ENCODE measurements at places on chromosomes 6 and 20. TPM values are rescaled to one million over a fixed set of nuclear protein-coding genes. Genes with fewer than 3 reads are reported as not detected.

DNA sequence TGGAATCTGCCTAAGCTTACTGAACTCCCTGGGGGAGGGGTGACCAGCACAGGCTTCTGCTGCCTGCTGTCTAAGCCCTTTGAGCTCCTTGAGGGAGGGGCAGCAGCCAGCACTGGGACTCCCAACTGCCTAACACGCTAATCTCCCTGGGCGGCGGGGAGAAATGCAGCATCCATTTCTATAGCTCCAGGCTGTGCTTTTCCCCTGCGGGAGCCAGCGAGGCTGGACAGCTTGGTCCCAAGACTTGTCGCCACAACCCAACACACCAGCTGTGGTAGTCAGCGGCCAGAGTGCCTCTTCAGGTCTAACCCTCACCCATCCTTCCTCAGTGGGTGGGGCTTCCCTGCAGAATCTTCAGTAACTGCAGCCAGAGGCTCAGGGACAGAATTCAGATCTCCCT is 64.6 kb downstream of the VGLL2 start:
- DNase-seq, result peak; percentile 63

GRCh38 chr6:43733471-43734293 is 36.3 kb upstream of the VEGFA start:
- DNase-seq, result no peak

GRCh38 chr20:48606172-48606840 is 221.5 kb downstream of the PREX1 start:
- DNase-seq, result no peak

GRCh38 chr6:5155906-5156305 is 70.8 kb downstream of the PPP1R3G start:
- DNase-seq, result no peak

Gene LEMD2
- 60.1 TPM for total RNA-seq

DNA sequence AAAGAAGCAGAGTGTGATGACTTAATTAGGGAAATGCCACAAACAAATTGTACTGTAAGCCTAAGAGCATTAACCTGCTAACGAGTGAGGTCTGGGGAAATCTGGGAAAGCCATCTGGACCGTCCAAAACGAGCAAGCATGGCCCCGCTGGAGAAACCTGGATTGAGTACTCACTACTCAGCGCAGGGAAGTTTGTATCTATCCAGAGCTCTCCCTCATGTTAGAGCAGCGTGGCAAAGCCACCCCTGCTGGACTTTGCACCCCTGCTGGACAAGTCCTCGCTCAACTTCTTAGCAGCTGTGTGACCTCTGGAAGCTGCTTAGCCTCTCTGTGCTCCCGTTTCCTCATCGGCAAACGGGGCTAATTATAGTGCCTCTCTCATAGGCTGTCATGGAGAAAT is 37.3 kb downstream of the PSMG4 start:
- DNase-seq, result peak; percentile 28

- no peak for DNase-seq
These were observed 80.3 kb downstream of the BACH2 start for GRCh38 chr6:90216072-90216977.

Gene OR2J1
- not detected for total RNA-seq

DNA sequence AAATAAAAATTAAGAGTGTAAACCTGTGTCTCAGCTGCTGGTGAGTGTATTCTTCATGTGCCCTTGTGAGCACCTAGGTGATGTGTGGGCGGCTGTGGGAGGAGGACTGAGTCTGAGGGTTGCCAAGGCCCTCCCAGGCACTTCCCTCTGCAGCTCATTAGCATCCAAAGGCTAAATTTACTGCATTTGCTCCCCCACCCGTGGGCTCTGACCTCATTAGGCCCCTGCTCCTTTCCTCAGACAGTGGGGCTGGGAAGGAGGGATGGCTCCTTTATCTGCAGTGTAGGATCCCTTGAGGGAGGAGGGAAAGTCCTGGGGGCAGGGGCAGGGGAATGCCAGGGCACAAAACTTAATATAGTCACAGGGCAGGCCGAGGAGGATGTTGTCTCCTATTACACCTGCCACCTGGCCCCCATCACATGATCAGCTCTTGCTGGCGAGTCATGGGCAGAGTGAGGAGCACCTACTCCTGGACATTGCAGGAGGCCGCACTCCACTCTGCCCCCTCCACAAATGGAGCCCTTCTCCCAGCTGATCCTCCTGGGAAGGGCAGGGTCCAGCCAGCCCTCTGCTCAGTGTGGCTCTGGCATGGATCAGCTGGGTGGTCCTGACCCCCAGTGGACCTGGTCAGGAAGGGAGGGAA is 133.2 kb downstream of the MRPL14 start:
- peak; percentile 51 for DNase-seq

Gene MAS1
- not detected for total RNA-seq

DNA sequence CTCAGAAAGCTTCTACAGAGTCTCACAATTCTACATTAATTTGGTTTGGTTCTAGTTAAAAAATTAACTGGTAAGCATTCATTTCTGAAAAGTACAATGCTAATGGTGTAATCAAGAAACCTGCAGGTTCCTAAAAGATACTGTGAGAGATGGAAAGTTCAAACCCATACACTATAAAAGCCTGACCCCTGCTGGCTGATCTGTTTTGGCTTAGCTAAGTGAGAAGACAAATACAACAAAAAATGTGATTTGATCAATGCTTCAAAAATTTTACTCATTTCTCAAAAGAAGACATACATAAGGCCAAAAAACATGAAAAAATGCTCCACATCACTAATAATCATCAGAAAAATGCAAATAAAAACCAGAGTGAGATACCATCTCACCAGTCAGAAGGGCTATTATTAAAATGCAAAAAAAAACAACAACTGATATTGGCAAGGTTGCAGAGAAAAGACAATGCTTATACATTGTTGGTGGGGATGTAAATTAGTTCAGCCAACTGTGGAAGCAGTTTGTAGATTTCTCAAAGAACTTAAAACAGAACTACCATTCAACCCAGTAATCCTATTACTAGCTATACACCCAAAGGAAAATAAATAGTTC is 102.8 kb downstream of the MOXD1 start:
- DNase-seq, result no peak

GRCh38 chr20:61130156-61130555 is 121.9 kb upstream of the CDH4 start:
- DNase-seq, result no peak

DNA sequence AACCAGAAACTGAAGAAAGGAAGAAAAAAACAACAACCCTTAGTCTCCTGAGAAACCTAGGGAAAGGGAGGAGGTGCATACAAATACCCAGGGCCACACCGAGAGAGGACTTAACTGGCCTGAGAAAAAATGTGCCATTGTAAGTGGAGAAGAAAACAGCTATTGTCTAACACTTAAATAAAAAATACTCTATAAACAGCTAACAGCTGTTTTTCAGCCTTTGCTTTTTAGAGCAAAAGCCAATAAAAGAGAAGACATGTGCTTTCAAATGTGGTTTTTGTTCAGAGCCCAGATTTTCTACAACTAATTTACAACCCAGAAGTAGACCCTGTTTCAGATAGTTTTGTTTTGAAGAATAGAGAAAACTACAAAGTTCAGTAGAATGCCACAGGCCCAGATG is 56.0 kb upstream of the SLC22A16 start:
- no peak for DNase-seq

GRCh38 chr6:52375780-52376556 is 14.0 kb downstream of the PAQR8 start:
- no peak for DNase-seq

DNA sequence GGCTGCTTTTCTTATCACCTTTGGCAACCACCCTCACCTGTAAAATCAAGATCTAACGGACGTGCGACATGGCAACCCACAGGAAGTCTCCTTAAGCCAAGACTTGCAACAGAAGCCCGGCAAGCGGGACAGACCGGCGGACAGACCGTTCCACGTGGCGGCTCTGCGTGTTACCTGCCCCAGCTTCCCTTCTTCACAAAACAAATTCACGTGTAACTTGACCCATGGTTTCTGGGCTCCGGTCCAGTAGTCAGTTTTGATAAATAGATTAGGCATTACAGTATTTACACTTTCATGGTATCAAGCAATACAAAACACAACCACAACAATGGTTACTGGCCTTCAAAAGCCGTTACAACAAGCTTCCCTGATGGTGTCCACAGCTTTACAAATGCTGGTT is 133.8 kb downstream of the PRND start:
- no peak for DNase-seq

Gene GDAP1L1
- total RNA-seq, result not detected

Gene TINAG
- not detected for total RNA-seq

DNA sequence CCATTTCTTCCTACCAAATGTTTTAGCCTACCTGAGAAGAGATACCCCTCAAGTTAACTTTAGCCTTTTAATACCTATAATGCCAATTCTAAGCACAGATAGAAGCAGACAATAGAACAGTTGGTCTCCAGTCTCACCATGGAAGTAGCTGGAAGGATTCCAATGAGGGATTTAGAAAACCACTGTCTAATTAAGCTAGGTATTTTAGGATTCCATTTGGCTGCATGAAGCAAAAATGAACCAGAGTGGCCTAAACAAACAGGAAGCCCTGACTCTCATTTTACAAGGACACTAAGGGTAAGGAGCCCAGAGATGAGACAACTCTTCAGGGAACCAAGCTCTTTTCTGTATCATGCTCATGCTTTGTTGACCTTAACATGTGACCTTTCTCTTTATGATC is 199.2 kb downstream of the ALDH8A1 start:
- no peak for DNase-seq

All from chondrocyte (in vitro differentiated cells).